Activated gamma-delta T cell treated with anti-CD3 and anti-CD28 coated beads, Interleukin-2, amount 50 U/mL, for 16 hours (primary cell): ENCODE measurements at places on chromosomes 5 and 9.
A peak's percentile ranks its signal among the peaks of the same experiment; 100 is the strongest.

DNA sequence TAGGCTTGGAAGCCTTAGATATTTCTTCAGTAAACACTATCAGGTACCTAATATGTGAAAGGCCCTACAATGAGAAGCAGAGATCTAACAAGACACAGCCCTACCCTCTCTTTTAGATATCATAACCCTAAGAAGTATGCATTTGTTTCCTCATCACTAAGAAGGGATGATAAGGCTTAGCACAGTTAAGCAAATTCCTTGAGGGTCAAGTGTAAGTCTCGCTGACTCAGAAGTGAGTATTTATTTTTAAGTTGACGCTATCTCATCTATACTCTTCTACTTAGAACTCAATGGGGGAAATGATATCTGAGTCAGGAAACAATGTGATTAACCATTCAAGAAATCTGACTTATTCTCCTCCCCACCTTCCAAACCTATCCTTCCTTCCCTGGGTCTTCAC is 149.7 kb downstream of the ESM1 start:
- DNase-seq = no peak

DNA sequence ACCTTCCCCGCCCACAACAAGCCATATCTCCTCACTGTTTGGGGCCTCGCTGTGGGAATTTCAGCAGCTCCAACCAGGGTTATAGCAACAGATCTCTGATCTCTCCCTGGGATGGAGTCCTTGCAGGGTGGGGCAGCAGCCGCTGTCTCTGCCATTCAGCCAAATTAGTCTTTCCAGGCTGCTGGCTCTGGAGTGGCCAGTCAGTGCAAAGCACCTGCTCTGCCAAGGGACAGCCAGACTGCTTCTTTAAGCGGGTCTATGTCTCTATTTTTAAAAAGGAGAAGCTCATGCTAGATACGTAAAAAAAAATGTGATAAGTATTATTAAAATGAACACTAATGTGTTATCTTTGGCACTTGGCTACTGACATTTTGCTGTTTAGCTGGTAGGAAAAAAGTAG is 380.2 kb downstream of the CDH10 start:
- no peak for DNase-seq

GRCh38 chr5:138645778-138646575 is 70.8 kb upstream of the HSPA9 start:
- DNase-seq = no peak

DNA sequence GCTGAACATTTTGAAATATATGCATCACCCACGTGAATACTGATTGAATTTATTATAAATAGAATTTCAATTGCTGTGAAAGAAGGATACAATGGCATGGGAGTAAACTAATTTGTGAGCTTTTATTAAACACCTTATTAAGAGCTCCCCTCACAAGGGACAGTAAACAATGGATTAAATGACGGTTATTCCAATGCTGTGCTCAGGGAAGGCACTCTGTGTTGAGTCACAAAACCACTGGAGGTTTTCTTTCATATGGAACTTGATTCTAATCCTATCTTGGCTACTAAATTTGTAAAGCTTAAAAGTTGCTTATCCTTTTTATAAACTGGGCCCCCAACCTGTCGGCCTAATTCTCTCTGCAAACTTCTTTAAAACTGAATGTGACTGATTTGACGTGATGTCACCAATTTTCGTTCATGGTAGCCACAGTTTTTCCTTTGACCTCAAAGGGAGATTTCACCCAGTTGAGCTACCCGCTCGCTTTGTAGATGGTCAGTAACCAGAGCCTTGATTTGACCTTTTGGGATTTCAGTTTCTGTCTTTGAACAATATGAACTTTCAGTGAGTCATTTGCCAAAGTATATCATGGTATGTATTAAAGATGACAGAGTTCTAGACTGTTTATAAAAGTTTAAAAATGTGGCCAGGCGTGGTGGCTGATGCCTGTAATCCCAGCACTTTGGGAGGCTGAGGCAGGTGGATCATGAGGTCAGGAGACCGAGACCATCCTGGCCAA is 61.3 kb upstream of the PIK3R1 start:
- DNase-seq = no peak

DNA sequence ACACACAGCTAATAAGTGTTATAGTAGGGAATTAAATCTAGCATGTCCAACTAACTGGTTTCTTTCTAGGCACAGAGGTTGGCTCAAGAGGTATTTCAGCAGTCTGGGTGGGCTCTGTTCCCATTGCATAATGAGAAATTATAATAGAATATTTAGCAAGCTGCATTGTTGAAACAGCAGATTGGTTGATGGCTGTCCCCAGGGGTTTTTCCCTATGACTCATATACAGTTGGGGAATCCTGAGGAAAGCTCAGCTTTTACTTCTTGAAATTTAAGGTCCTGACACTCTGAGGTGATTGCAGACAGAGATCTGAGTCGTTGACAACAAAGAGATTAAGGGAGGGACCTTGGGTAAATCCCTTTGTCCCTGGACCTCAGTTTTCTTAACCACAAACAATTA is 38.3 kb upstream of the TNFSF8 start:
- DNase-seq = no peak

DNA sequence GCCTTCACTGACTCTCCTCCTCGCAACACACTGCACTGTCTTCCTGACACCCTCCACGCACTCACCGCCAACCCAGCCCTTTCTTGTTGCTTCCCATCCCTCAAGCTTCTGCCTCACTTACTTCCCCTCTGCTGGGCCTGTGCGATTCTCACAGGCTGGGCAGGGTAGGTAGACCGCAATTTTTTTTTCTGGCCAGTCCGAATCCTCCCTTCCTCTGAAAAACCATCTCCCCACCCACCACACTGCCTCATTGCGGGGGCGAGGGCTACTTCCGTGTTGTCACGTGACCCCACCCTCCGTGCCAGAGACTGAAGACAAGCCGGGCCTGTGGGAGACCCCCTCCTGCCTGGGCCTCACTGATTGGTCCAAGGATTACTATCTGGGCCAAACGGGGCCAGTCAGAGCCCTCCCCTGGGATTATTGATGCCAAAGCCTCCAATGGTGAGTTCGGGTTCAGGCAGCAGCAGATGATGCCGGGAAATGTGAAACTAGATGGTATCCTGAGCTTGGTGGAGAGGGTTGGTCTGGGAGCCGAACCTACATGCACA is 73.1 kb downstream of the STK10 start:
- peak; percentile 68 for DNase-seq

DNA sequence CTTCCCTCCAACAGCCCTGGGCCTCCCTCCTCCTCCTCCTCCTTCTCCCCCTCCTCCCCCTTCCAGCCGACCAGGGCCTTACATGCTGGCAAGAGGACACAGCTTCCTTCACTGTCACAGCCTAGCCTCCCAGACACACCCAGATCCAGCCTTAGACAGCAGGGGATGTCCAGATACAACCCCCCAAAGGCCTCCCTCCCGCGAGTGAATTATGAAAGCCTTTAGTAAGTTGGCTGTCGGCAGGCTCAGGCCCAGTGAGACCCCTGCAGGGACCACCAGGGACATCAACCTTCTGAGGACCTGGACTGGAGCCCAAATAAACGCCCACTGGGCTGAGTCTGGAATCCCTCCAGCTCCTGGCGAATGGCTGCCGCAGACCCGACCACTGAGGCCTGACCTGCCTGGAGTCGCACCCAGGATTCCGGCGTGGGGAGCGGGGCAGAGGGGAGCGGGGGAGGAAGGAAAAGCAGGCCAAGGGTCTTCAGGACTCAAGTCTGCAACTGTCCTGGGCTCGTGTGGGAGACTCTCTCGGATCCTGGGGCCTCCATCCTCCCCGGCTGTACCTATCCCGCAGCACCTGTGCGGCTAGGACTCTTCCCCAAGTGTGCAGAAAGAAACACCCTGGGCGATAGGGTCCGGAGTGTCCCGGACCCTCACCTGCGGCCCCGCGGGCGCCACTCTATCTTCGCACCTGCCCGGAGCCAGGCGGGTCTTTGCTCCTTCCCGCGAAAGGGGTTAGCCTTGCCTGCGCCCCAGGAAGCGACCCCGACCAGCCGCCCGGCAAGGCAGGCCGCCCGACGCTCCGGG is 705 bp downstream of the SEPTIN8 start:
- no peak for DNase-seq

DNA sequence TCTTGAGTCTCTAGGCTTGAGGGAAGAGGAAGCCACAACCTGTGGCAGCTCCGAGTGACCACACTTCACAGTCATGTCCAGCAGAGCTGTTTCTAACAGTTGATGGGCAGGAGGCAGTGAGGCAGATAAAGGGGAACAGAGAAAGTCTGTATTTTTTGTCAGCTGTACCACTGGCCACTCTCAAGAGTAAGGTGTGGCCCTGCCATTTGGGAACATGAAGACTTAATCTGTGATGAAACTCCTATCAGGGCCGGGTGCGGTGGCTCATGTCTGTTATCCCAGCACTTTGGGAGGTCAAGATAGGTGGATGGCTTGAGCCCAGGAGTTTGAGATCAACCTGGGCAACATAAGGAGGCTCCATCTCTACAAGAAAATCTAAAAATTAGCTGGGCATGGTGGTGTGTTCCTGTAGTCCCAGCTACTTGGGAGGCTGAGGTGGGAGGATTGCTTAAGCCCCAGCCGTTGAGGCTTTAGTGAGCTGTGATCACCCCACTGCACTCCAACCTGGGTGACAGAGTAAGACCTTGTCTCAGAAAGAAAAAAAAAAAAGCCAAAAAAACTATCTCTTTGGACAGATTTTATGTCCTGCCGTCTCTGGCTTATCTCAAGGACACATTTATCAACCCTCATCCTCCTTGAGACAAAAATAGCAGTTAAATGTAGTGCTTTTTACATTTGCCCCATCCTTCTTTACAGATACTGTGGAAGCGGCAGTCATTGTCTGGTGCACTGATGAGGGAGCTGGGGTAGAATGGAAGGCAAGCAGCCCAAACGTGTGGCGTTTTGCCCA is 11.9 kb upstream of the COL15A1 start:
- DNase-seq = no peak

DNA sequence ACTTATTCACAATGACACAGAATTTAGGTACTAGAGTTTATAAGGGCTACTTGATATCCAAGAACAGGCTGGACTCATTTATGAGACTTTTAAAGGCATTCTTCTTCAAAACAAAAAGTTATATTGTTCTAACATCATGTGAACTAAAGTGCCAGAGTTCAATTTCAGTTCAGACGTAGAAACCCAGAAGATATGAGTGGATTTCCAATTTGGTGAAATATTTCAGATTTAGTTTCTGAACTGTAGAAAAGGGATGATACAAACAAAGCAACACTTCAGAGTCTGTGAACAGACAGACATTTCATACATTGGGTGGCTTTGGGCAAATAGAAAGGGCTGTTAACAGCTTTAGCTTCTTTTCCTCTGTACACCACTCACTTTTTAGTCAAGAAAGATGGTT is 384.0 kb downstream of the NR2F1-AS1 start:
- DNase-seq = no peak

GRCh38 chr5:170552621-170553115 is 48.8 kb downstream of the KCNIP1 start:
- DNase-seq = no peak

DNA sequence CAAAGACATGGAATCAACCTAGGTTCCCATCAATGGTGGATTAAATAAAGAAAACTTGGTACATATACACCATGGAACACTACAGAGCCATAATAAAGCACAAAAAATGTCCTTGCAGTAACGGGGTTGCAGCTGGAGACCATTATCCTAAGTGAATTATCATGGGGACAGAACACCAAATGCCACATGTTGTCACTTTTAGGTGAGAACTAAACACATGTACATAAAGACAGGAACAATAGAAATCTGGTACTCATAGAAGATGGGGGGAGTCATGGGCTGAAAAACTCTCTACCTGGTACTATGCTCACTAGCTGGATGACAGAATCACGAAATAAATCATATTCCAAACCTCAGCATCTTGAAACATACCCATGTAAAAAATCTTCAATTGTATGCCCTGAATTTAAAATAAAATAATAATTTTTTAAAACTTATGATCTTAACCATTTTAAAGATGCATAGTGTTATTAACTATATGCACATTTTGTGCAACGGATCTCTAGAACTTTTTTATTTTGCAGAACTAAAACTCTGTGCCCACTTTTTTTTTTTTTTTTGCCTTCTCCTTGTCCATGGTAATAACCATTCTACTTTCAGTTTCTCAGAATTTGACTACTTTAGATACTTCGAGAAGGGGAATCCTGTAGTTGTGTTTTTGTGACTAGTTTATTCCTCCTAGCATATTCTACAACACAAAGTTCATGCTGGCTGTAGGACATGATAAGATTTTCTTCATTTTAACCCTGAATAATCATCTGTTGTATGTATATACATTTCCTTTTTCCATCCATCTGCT is 1081.6 kb upstream of the ACO1 start:
- no peak for DNase-seq

GRCh38 chr9:86741311-86742208 is 205.7 kb downstream of the GAS1 start:
- DNase-seq = no peak

GRCh38 chr5:76269259-76269931 is 133.7 kb upstream of the IQGAP2 start:
- DNase-seq = no peak

DNA sequence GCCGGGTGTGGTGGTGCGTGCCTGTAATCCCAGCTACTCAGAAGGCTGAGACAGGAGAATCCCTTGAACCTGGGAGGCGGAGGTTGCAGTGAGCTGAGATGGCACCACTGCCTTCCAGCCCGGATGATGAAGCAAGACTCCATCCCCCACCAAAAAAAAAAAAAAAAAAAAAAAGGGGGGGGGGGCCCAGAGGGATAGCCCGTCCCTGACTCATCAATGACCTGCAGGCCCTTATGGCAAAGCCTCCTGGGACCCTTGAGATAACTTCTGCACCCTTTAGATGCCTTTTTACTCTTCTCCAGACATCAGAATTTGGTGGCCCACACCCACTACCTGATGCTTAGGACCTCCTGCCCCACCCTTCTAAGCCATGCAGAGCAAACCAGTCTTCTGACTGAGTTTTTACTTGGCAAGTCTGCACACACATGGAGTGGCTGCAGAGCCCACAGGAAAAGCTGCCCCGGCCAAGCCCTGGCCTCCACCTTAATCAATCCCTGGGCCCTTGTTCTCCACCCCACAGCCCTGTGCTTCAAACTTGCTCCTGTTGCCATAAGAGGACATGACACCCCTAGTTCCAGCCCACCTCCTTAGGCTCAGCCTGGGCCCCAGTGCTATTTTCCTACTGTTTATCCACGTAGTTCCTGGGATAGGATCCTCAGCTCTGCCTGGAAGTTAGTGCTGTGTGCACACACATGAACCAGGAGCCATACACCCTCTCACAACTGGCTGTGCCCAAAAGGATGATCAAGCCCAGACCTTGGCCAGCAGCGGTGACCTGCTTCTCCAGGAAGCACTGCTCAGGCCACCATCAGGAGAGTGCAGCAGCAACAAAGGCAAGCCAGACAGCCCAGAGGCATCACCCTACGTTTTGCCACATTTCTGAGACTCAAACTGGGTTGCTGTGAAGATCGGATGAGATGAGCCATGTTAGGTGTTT is 5.1 kb downstream of the MGAT1 start:
- no peak for DNase-seq
